ENCODE measurements at places on chromosomes 1 and 21.

DNA sequence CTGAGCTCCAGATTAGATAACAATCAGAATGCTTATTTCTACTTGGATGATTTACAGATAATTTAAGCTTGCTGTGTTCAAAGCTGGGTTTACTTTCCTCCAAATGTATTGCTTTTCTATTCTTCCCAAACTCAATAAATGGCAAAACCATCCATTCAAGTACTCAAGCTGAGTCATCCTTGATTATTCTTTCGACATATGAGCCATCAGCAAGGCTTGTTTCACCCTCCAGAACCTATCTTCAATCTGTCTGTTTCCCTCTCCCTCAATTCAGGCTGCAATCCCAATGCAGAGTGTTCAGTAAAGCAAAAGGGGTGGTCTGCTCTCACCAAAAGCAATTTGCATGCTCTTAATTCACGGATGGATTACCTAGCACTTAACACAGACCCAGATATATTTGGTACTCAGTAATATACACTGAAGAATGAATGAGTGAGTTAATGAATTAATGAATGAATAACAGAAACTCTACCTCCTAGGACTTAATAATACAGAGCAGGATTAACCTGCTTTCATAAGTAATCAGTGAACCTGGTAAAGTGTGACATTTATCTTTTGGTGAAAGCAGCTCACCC lies 41.9 kb downstream of the DDR2 start:
- DNase-seq, result no peak

DNA sequence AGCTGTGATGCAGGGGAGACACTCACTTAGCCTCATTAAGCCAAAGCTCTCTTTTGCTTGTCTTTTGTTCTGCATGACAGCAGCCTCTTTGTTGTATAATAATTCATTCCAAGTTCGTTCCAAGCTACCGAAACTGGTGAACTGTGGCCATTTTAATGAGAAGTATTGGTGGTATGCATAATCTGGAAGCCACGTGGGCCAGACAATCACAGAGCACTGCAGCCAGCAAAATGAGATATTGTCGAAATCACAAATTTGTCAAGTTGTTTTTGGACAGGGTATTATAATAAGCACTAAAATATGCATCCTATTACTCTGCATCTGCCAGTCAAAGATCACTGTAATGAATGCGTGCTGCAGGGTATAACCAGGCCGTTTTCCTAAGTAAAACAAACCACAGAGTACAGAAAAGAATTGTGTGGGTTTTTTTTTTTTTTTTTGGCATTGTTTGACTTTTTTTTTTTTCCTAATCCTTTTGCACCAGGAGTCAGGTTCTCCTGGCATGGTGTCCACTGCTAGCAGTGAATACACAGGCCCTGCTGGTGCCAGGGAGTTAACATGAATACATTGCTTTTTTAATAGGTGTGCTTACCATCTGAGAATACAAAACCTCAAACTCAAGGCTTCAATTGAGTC lies 423.9 kb downstream of the PTBP2 start:
- no peak for DNase-seq

- no peak for DNase-seq
These were observed 1.3 kb downstream of the GLRX2 start for GRCh38 chr1:193103759-193104501.

DNA sequence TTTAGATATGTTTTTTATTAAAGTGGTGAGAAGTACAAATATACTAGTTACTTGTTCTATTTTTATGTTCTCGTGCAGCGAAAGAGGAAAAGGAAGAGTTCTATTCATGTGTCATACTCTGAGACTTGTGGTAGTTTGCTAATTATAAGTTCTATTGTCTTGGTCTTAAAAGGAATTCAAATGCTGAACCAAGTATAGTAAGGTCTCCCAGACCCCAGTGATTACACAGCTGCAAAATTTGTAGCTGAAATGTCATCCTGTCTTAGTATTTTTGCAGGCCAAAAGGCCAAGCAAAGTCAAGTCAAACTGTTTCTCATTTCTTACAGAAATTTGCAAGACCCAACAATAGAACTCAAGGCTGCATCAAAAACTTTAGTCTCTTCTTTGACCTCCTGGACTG lies 268.7 kb downstream of the CHRM3 start:
- no peak for DNase-seq

- no peak for DNase-seq
These were observed 40.2 kb downstream of the TBCE start for GRCh38 chr1:235407419-235407818.

GRCh38 chr1:113451710-113452109 lies 61.4 kb downstream of the MAGI3 start:
- DNase-seq, result no peak

GRCh38 chr1:26907071-26907917 lies 6.5 kb downstream of the NR0B2 start:
- no peak for DNase-seq

- peak; percentile 17 for DNase-seq
These were observed 83.9 kb upstream of the PLPPR4 start for GRCh38 chr1:99180343-99180808.

DNA sequence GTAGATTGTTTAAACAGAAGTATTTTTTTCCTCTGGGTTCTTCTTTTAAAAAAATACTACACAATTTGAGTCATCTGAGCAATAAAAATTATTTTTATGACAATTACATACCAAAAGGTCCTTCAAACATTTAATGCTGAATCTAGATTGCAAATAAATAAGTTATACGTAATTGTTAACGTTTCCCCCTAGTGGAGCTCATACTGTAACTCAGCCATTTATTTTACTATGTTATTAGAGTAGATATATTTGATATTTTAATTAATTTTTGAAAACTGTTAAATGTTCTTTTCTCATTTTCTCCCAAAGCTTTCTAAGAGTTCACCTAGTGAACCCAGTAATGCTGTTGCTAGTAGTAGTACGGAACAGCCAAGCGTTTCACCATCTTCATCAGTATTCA lies 33.5 kb downstream of the ZMYM1 start:
- no peak for DNase-seq

- no peak for DNase-seq
These were observed 9.0 kb downstream of the C1orf105 start for GRCh38 chr1:172429331-172430127.

- no peak for DNase-seq
These were observed 14.2 kb downstream of the COL6A1 start for GRCh38 chr21:45995686-45996179.

DNA sequence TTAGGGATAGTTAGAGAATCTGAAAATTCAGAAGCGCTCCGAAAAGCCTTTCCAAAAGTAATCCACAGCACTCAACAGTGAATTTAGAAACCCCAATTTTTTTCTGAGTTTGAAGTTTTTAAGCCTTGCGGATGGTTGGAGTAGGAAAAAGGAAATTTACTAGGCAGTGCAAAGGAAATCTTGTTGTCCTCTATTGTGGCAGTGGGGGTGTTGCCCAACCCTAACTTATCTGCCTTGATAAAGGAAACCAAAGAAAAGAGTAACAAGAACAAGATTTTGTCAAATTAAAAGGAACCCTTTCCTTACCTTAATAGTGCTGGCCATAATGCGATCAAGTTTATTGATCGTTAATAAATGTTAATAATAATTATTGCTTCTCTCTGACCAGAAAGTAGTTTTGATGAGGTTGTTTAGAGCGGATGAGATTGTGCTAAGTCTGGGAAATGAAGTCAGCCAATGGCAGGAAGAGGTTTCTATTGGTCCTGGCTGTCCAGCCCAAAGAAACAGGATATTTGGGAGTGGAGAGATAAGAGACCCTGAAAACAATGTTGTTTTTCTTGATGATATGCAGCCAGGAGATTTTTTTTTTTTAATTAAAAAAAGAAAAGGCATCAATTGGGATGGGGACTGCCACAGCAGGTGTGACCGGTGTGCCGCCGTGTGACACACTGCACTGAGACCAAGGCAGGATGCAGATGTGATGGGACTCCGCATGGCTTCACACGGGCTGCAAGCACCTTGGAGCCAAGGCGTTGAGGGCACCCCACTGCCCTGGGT lies at the start of gene ERG:
ERG (minus strand) TSS at position 421 of the 777 bp plus-strand sequence; CDS start at position 324, 97 bp downstream.
- no peak for DNase-seq

DNA sequence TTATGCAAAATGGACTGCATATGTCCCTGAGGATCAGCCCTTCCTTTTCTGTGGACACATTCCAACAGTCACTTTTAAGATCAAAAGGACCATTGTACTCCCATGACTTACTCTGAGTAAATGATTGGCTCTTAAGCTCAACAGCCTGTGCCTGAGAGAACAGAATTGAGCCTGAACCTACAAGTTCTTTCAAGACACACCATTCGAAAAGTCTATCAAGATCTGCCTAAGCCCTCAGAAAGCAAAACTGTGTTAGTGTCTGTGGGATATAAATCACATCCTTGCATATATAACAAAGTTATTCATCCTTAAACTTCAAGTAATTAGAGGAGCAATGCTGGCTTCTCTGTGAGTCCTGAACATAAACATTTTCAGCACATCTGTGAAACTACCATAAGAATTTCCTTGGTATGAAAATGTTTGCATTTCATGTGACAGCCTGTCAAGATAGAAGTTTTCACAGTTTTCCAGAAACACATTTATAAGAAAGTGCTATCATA lies 41.6 kb downstream of the PCNX2 start:
- DNase-seq, result no peak

DNA sequence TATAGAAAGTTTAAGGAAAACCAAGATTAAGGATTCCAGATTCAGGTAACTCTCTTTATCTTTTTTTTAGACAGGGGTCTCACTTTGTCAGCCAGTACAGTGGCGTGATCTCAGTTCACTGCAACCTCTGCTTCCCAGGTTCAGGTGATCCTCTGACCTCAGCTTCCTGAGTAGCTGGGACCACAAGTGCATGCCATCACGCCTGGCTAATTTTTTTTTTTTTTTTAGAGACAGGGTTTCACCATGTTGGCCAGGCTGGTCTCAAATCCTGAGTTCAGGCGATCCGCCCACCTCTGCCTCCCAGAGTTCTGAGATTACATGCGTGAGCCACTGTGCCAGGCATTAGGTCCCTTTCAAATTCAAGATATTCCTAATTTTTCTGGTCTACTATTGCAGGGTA lies 15.9 kb downstream of the LZIC start:
- DNase-seq, result no peak

DNA sequence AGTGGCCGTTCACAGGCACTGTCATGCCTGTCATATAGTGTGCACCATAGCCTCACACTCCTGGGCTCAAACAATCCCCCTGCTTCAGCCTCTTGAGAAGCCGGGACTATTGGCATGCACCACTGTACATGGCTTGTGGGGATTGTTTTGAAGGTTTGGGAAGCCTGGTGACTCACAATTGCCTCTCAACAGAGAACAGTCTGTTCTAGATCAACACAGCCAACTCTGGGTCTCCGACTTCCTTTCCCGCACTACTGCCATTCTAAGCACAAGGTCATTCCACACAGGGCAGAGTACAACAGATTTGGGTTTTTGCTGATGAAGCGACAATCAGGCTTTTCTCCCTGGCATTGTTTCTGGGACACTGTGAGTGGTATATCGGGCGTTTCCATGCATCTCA lies 15.5 kb upstream of the AHCTF1 start:
- no peak for DNase-seq

- DNase-seq, result no peak
These were observed 109.5 kb upstream of the JUN start for GRCh38 chr1:58893257-58893869.

DNA sequence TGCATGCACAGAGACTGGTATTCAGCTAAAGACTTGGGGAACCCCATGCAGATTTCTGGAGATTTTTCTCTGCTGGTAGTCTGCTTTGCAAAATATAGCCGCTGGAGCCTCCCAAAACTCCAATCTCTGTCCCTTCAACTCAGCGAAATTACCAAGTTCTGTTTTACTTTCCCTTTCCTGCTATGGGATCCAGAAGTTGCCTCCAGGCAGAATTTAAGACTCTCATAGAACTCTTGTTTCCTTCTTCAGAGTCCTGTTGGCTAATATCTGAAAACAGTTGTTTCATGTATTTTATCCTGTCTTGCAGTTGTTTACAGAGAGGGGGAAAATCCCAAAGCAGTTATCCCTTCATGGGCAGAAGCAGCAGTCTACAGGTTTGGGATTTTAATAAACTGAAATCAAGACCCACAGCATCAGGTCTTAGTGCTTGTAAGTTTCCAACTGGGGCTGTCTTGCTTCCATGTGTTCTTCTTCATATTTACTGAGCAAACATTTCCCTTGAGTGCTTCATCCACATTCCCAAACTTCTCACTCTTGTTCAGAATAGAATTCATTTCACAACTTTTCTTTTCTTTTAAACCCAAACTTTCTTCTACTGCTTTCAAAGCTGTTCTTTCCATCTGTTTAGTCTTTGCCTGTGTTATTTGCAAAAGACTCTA lies 221.3 kb upstream of the DMRTA2 start:
- DNase-seq, result no peak

DNA sequence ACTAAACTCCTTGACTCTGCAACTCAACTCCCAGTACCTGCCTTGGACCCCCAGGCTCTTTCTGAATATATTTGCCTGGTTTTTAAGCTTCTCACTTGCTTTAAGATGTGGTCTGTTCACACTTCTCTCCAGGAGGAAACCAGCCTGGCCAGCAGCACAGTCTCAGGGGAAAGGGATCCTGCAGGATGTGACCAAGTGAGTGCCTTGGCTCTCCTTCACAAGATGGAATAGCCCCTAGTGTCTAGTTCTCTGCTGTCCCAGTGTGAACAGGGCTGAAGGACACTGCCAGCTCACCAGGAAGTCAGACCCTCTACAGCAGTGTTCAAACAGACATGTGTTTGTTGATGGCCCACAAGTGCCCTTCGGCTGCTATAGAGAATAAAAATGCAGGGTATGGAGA lies 32.9 kb downstream of the CD244 start:
- no peak for DNase-seq

DNA sequence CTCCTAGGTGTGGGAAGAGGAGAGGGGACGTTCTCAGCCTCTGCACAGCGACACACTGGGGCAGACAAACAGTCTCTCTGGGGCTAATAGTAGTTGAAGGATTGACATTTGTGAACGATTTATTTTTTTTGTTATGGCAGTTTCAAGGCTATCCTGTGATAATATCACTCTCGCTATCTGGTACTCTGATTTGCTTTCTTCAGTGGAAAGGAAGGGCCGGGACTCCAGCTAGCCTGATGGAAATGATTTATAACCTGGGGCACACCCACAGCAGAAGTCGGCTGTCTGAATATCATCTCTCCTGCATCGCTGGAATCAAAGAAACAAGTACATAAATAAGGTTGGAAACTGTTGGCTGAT lies 122.7 kb downstream of the KCNN3 start:
- DNase-seq, result no peak

GRCh38 chr1:80047791-80048190 lies 1041.3 kb upstream of the ADGRL4 start:
- DNase-seq, result no peak

GRCh38 chr1:55222152-55222551 lies 7.0 kb upstream of the USP24 start:
- no peak for DNase-seq
